Activated gamma-delta T cell treated with Interleukin-2 at 50 U/mL for 16 hours (primary cell): ENCODE measurements at places on chromosomes 5 and 9.
A peak's percentile ranks its signal among the peaks of the same experiment; 100 is the strongest.

- peak; percentile 22 for DNase-seq
Measured at GRCh38 chr5:151020304-151021110, at the start of gene GPX3. GPX3 (plus strand) TSS chr5:151020591; CDS start chr5:151020655, 64 bp downstream.

DNA sequence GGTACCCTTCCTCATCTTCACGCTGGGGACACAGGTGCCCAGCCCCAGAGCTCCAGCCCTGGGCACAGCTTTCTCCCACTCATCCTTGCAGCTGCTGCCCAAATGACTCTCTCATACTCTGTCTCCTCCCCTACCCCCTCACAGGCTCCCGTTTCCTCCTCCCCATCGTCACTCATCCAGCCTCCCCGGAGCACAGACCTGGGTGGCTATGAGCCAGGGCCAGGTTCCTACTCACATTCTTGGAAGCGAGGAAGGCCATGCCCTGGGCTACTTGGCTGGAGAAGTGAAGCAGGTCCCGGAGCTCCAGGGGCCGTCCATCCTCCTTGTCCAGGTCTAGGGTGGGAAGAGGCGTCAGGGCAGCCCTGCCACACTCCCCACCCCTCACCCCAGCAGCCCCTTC, 29.3 kb downstream of the CSF1R start:
- DNase-seq, result no peak

DNA sequence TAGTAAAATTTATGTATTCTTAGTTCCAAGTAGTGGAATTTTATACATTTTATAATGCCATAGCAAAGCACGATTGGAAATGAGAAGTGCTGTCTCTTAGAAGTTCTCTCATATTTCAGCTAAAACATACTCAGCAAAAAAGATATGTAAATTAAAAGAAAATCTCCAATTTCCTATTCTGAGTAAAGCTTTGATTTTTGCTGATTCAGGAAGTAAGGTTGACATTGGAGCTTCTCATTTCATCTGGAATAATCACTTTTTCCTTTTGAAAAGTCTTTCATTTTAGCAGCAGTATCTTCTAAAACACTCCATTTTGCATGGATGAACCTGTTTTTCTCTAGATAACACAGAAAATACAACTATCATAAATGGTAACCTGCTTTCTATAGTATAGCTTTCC, 121.0 kb downstream of the ZCCHC7 start:
- DNase-seq, result no peak

DNA sequence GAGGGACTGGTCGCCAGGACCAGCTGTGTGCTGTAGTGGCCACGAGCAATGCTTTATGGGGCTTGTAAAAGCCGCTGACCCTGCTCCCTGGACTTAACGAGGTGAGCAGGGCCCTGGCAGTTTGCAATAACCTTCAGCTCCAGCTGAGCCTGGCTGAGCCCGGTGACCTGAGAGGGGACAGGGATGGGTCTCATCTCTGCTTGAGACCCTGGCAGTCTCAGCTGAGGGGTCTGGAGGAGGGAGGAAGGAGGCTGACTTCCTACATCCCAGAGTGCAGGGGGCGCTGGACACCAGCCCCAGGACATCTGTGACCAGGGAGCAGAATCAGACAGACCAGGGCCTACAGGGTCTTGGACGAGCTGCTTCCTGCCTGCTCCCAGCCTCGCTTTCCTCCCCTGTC, 277.5 kb upstream of the MVB12B start:
- DNase-seq, result no peak

- no peak for DNase-seq
Measured at GRCh38 chr9:125932012-125932411, 184.8 kb downstream of the PBX3 start.

DNA sequence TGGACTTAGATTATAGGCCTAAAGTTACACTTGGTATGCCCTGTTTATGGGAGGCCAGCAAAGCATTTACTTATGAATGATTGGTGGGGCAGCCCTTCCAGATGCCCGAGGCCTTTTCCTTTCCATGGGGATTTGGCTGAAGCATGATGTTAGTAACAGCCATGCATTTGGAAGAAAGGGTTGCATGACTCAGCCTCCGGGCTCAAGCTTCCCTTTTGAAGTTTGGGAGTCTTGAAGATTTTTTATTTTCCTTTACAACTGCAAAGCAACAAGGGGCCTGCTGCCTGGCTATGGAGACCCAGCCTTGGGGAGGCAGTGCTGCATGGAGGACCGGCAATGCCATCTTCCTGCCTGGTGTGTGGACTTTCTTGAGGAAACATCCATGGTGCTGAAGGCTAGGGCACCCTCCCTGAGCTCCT, 244.7 kb downstream of the ICE1 start:
- no peak for DNase-seq

DNA sequence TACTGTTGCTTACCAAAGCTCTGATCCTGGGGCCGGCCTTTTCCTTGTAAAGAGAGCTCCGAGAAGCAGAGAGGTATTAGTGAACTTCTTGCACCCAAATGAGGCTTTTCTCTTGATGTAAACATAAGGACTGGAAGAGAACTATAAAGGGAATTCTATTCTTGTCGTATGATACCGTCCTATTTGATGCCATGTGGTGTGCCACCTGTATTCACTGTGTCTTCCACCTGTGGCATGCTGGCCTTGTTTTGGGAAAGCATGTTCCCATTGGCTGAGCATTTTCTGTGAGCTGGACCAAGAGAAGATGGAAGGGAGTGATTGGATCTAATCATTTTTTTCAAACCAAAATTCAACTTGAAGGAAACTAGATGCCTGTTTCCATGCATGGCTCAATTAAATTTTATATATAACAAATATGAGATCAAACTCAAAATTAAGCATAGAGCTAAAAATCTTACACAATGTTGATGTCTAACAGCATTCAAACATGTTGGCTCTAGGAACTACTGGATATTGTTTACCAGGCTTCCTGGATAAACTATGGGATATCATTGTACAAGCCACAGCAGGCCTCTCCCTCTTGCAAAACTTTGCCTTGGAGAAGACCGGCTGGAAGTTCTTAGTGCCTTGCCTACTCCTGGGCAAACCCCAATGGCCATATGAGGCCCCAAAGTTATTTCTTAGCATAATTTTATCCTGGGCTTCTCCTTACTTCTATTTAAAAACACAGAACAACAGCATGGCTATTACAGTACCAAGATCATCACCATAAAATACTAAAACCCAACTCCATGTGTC, 115.3 kb downstream of the TSSK1B start:
- DNase-seq, result no peak

DNA sequence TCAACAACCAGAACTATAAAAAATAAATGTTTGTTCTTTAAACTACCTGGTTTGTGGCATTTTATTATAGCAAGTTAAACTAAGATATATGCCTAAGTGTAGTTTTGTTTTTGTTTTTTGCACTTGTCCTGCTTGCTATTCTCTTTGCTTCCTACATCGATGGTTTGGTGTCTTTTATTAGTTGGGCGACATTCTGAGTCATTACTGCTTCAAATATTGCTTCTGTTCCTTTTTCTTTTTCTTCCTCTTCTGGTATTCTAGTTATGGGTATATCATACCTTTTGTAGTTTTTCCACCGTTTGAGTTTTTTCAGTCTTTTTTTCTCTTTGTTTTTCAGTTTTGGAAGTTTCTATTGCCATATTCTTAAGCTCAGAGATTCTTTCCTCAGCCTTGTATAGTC, 86.9 kb downstream of the MACIR start:
- no peak for DNase-seq

GRCh38 chr9:69519470-69520240, 152.5 kb downstream of the APBA1 start:
- DNase-seq, result no peak

DNA sequence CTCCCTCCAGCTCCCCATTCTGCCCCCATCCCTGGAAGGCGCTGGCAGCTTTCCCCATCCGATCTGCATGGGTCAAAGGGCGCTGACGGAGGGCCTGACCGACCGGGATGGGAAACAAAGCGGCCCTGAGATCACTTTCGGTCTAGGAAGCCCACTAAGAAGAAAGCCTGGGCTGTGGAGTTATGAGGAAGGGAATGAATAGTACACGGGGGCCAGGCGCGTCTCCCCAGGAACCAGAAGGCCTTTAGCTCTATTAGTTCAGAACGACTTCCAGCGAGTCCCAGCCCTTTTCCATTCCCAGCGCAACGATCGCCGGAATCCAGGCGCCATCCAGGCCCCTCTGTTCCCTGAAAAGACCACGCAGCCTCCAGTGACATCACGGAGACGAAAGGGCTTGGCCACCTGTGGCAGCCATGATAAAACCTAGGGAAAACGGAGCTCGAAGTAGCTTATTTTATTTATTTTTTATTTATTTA, 70.1 kb upstream of the CCDC180 start:
- no peak for DNase-seq

DNA sequence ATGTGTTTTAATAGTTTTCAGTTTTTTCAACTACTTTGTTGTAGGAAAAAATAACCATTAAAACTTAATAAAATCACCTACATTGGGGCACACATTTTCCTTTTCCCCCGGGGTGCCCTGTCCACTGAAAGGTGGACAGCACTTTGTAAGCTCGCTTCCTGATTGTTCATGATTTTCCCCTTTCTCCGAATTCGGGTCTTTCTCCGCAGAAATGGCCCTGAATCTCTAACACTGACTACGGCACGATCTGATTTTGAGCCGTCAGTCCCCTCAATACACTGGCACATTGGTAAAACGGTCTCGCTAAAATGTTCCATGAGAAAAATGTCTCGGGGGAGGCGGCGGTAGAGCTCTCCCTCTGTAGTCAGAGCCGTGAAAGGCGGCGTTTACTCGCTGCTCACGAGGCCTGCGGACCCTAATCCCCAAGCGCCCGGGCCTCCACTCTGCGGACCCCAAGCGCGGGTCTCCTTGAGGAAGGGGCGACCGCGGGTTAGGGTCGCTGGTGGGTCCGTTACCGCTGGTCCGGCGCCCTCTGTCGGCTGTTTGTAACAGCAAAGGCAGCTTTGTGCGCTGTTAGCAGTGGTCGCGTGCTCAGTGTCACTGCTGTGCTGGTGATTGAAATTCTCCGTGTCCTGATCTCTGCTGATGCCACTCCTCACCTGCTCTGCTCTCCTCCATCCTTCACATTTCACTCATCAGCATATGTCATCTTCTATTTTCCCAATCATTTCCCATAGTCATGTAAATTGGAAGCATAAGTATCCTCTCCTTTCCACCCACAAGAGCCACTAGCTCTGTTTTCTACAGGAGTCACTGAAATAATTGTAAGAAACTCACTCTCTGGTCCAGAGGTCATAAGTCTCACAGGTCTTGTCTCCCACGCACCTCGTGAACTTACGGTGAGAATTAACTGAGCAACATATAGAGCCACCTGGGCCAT, 10.8 kb upstream of the IFNA2 start:
- DNase-seq, result peak; percentile 55

- no peak for DNase-seq
Measured at GRCh38 chr9:87720173-87720572, 5.7 kb upstream of the CTSL start.

DNA sequence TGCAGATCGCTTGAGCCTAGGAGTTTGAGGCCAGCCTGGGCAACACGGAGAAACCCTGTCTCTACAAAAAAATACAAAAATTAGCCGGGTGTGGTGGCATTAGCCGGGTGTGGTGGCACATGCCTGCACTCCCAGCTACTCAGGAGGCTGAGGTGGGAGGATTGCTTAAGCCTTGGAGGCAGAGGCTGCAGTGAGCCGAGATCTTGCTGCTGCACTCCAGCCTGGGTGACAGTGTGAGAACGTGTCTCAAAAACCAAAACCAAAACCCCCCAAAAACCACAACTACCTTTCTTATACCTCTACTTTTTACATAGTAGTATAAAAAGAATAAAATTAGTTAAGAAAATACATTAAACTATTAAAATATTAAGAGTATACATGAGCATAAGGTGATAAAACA, 121.2 kb downstream of the RAPGEF6 start:
- DNase-seq, result no peak

- DNase-seq, result no peak
Measured at GRCh38 chr9:37148181-37148580, 27.8 kb downstream of the ZCCHC7 start.
